ENCODE measurements at places on chromosomes 13 and 19.

DNA sequence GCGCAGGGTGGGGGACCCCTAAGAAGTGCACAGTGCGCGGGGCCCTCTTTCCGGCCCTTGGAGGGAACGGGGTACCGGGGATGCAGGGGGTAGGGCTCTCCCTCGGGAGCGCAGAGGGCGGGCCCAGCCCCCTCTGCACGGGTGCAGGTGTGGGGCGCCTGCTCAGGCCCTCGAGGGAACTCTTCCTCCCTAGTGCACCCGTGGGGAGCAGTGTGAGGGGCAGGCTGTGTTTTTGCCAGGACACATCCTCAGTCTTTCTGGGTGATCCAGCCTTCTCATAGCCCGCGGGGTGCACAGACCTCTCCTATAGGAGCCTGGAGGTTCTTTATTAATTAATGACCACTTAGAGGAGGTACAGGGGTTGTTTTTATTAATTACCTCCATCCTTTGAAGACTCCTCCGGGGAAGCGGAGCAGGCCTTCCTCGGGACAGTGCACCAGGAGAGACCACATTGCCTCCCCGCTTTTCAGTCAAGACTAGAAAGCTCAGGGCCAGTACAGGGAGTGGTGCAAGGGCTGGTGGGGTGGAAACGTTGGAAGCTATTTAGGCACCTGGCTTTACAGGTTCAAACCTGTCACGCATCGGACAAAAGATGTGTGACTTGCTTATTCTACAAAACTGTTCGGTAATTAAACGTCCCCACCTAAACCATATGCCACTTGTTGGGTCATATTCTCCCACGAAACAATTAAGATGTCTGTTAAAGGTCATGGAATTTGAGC is 598 bp upstream of the GJB6 start:
- no peak for DNase-seq

GRCh38 chr13:94674609-94675348 is 37.6 kb downstream of the SOX21 start:
- DNase-seq: no peak

DNA sequence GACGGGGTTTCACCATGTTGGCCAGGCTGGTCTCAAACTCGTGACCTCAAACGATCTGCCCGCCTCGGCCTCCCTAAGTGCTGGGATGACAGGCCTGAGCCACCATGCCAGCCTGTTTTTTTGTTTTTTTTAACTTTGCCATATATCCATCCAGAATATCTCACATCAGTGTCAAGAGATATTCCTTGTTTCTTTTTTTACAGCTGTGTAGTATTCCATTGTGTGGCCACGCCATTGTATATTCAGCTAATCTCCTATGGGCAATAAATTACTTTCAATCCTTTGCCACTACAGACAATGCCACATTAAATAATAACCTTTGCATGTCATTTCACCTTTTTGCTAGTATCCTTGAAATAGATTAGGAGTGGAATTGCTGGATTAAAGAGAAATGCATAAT is 15.3 kb downstream of the KHSRP start:
- DNase-seq: no peak

- no peak for DNase-seq
These were observed 11.6 kb upstream of the RANBP3 start for GRCh38 chr19:5989388-5990074.

DNA sequence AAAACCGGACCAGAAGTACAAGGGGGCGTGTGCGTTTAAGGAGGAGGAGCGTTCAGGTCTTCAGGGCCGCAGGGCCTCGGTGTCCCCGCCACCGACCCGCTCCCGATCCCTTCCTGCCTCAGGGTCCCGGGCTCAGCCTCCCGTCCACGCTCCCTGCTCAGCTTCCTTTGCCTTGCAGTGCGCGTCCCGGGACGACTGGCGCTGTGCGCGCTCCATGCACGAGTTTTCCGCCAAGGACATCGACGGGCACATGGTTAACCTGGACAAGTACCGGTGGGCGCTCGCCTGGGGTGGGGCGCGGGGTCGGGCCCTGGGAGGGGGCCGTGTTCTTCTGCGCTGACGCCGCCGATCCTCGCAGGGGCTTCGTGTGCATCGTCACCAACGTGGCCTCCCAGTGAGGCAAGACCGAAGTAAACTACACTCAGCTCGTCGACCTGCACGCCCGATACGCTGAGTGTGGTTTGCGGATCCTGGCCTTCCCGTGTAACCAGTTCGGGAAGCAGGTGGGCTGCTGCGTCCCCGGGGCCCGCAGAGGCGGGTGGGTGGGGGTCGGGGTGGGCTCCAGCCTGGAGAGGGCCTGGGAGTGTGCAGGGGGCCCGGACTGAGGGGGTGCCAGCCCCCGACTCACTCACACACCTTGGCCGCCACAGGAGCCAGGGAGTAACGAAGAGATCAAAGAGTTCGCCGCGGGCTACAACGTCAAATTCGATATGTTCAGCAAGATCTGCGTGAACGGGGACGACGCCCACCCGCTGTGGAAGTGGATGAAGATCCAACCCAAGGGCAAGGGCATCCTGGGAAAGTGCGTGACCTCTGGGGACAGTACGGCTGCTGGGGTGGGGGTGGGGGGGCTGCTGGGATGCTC is 1.4 kb downstream of the GPX4 start:
- DNase-seq: no peak

GRCh38 chr19:19615086-19615485 is 3.4 kb downstream of the PBX4 start:
- no peak for DNase-seq

GRCh38 chr19:6226012-6226411 is 53.8 kb downstream of the MLLT1 start:
- DNase-seq: no peak

DNA sequence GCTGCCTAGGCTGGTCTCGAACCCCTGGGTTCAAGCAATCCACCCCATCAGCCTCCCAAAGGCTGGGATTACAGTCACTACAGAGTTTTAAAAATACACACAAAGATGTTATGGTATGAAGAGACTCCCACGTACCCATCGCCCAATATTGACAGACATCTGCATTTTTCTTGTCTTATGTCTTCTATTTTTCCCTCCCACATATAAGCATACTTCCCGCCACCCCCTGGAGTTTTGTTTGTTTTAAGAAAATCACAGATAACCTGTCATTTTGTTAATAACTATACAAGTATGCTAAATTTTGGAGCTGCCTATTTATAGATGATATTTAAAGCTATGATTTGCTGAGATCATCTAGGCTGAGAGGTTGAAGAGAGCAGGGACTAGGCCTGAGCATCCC is 6.2 kb upstream of the SMG9 start:
- DNase-seq: no peak

DNA sequence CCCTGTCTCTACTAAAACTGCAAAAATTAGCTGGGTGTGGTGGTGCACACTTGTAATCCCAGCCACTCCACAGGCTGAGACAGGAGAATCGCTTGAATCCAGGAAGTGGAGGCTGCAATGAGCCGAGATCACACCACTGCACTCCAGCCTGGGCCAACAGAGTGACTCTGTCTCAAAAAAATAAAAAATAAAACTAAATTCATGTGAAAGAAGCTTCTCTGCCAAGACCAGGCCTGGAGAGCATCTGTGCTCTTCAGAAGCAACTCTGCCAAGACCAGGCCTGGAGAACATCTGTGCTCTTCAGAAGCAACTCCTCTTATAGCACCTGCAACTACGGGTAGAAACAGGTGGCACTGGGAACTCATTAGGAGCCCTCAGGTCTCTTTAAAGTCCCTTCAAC is 37.7 kb downstream of the CRYL1 start:
- peak; percentile 9 for DNase-seq

GRCh38 chr19:35751839-35752745 is 3.7 kb downstream of the LIN37 start:
- DNase-seq: no peak

- DNase-seq: no peak
These were observed 14.2 kb downstream of the KLF5 start for GRCh38 chr13:73073050-73073449.

DNA sequence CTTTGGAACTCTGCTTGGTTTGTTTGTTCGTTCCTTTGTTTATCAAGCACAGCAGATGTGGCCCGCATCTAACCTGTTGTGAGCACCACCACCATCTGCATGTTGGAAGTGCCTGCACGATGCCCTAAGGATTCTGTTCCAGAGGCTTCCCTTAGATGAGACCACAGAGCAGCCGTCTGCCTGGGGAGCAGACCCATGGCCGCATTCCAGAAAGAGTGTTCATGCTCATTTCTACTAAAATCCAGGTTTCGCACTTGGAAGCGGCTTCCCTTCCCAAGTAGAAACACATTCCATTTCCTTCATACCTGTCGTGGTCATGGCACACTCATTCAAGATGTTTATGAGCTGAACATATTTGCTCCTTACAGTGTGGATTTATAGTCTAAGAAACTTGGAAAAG is 27.2 kb downstream of the COL4A2 start:
- no peak for DNase-seq

- no peak for DNase-seq
These were observed 37.4 kb downstream of the KLF5 start for GRCh38 chr13:73096173-73096572.

DNA sequence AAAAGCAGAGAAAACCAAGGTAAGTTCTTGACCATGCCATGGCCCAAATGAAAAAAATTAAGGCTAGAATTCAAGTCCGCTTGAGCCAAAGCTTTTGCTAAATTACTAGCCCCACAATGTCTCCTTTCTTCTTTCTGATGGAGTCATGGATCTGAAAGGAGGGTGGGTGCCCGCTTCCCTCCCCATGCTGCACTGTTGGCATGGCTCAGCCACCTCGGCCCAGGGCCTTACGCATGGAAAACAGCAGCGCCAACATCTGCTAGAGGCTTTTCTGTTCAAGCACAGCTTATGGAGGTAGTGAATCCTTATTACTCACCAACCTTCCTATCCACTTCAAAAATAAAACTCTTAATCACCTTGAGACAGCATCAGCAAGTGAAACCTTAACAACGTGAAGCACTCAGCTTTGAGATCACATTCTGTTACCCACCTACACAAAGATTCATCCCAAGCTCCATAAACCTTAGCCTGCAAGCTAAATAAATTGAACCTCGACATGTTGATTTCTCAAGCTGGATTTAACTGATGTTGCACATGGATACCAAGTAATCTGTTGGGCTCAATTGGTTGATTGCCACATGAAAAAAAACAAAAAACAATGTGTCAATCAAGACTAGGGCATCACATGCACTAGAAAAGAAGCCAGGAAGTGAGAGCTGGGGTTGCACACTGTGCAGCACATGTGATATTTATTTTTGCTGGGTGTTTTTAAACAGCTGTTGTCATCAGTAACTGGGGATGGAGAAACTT is 43.4 kb downstream of the TPT1 start:
- DNase-seq: no peak

- no peak for DNase-seq
These were observed 44.8 kb downstream of the ING1 start for GRCh38 chr13:110758195-110758805.

DNA sequence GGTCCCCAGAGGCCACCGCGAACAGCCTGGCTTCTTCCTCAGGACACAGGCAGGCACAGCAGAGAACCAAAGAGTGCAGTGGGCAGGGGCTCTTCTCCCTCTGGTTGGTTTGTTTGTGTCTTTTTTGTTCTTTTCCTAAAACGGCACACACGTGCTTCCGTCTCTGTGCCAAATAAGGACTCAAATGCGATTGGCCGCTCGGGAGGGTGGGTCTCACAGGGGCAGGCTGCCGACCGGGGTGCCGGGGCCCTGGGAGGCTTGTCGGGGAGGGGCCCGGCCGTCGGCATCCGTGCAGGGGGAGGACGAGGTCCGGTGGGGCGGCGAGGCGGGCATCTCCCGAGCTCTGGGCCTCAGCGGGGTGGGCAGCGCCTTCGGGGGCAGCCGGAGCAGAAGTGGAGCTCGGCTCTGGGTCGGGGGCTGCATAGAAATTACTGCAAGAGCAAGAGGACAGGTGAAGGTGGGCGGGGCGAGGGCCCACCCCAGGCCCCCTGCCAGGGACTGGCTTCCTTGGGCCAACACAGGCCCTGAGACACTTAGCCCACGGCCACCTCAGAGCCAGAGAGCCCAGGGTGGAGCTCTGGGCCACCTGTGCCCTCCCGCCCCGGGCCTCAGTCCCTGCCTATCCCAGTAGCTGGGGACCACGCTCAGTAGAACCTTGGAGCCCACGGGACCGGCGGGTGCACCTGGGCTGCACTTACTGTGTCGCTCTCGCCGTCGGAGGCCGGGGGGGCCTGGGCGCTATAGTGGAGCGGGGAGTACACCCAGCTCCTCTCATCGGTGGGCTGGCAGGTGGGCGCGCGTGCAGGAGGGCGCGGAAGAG is 6.4 kb upstream of the CACTIN start:
- no peak for DNase-seq

GRCh38 chr19:28468701-28469459 is 744.1 kb downstream of the UQCRFS1 start:
- DNase-seq: no peak

GRCh38 chr13:30638301-30638700 is 20.6 kb downstream of the USPL1 start:
- DNase-seq: no peak

GRCh38 chr13:98619556-98619955 is 42.6 kb upstream of the STK24 start:
- DNase-seq: no peak

DNA sequence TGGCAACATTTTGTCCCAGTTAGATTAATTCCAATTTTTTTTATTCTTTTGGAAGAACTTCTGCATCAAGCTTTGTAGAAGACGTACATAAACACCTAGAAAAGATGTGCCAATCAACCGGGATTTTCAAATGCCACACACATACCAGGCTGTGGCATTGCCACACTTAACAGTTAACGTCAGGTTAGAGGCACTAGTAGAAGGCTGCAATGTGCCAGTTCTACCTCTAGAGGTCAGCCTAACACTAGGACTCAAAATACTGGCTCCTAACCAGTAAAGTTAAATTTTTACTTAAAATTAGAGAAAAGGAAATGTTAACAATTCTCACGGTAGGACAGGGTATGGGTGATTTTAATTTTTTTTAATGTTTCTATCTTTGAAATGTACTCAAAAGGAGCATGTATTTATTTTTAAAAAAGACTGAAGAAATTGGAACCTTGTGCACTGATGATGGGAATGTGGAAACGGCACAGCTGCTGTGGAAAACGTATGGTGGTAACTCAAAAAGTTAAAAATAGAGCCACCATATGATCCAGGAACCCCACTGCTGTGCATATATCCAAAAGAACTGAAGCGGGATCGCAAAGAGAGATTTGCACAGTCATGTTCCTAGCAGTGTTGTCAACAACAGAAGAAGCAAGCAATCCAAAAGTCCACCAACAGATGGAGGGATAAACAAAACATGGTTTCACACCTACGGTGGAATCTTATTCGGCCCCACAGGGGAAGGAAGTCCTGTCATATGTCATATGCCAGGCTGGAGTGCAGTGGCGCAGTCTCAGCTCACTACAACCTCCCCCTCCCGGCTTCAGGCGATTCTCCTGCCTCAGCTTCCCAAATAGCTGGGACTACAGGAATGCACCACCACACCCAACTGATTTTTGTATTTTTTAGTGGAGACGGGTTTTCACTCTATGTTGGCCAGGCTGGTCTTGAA is 30.3 kb downstream of the CRYL1 start:
- peak; percentile 48 for DNase-seq

- DNase-seq: no peak
These were observed 2.4 kb downstream of the MBD3L2B start for GRCh38 chr19:7018828-7019227.

DNA sequence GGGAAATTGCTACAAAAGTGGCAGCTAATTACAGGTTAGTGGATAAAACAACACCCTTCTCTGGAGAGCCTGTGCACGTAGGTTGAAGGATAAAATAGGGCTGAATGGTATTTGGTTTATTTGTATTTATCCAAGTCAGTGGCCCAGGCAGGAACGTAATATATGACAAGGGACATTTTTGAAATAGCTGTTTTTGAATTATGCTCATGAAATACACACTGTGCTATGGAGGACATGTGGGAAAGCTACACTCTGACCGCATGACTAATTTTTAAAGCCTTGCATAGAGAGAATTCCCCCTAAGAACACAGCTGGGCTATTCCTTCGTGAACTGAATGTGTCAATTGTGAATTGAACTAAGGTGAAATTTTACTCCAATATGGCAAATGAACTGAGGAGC is 292.1 kb upstream of the MAB21L1 start:
- no peak for DNase-seq
